ENCODE measurements at places on chromosomes 2 and 18. TPM values are rescaled to one million over a fixed set of nuclear protein-coding genes. Genes with fewer than 3 reads are reported as not detected.

The LOXL3 gene
- 3.4 TPM for total RNA-seq

The NEUROD1 gene
- 72.2 TPM for total RNA-seq

The POLR1A gene
- 57.6 TPM for total RNA-seq

The CLEC4F gene
- total RNA-seq: not detected

All from type B pancreatic cell (in vitro differentiated cells).